ENCODE measurements at places on chromosomes 2 and 18. TPM values are rescaled to one million over a fixed set of nuclear protein-coding genes. Genes with fewer than 3 reads are reported as not detected.

Gene NLRC4
- total RNA-seq: 0.63 TPM

DNA sequence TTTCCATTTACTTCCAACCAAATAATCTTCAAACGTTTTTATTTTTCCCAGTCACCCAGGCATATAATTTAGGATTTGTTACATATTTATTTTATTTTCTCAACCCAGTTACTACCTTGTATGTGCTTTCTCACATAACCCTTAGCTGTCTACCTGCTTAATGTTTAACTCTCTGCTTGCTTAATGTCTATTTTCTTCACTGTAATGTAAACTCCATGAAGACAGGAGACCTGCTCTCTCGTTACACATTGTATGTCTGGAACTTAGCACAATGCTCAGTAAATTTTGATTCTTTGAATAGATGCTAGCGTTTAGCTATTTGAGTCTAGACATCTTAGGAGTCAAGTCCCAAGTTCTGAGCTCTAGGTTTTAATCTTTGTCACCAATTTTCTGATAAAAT is 70.2 kb downstream of the RBBP8 start:
- H3K4me3 ChIP-seq: no peak overlapping the region
- H3K4me1 ChIP-seq: no peaks in the 10 kb centered on the region
- H3K36me3 ChIP-seq: no peaks in the 10 kb centered on the region
- H3K27me3 ChIP-seq: no peaks in the 10 kb centered on the region

DNA sequence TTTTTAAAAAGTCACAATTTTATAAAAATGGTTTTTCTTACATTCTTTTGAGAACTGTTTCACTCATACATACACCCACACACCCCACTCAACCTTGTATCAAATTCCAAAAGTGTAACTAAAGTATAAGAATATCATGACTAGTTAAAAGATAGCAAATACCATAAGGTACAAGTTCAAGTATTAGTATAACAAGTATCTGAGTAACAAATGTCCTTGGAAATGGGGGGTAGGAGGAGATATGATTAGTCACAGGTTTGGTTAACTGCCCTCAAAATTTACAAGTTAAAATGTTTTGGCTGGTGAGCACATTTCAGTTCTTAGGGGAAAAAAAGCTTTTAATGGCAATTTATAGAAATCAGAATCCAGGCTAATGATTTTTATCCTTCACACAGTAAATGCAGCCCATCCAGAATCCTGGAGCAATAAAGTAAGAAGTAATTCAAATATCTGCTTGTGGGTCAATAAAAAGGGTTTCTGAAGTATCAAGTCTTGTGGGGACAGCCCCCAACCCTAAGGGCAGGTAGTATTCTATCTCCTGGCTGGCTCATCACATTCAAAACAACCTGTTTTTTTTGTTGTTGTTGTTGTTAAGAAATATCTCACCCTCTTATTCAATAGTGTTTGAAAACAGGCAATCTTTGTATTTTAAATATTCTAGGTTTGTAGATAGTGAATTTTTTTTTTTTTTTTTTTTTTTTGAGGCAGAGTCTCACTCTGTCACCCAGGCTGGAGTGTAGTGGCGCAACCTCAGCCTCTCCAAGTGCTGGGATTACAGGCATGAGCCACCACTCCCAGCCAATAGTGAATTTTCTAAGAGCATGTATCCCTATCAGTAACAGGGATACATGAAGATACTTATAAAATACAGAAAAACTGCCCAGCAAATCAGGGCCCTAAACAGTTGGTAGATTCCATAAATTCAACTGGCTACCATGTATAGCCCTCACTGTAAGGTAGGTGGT is 14.5 kb downstream of the IAH1 start:
- H3K27me3 ChIP-seq: no peaks in the 10 kb centered on the region
- no peak overlapping the region for H3K4me3 ChIP-seq
- H3K27ac ChIP-seq: no peak overlapping the region
- DNase-seq: no peak

GRCh38 chr2:195995499-195995898 is 73.1 kb downstream of the DNAH7 start:
- no peak overlapping the region for H3K27ac ChIP-seq
- no peak overlapping the region for H3K4me3 ChIP-seq
- H3K36me3 ChIP-seq: no peaks in the 10 kb centered on the region
- no peaks in the 10 kb centered on the region for H3K27me3 ChIP-seq
- H3K4me1 ChIP-seq: no peaks in the 10 kb centered on the region
- DNase-seq: no peak

GRCh38 chr2:204049635-204050034 is 113.1 kb downstream of the ICOS start:
- no peaks in the 10 kb centered on the region for H3K4me1 ChIP-seq
- no peak overlapping the region for H3K4me3 ChIP-seq
- no peak overlapping the region for H3K27ac ChIP-seq
- H3K27me3 ChIP-seq: no peaks in the 10 kb centered on the region

DNA sequence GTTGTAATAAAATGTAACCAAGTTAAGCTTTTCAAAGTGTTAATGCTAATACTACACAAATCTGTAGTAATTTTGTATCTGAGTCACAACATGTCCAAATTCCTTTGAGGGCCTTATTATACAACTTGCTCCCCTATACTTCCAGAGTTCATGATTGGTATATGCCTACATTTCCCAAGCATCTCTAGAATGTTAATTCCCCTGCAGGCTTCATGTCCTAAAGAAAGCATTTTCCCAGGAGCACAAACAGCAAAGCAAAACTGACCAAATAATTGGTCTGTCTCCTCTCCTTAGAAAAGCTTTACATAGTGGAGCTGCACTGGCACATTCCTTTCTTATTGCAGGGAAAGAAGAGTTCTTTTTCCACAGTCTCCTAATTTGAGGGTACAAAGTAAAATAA is 3.7 kb downstream of the ALS2 start:
- no peaks in the 10 kb centered on the region for H3K27me3 ChIP-seq
- no peak overlapping the region for H3K27ac ChIP-seq
- no peak for DNase-seq
- peaks cover 10% of the 10 kb centered on the region for H3K4me1 ChIP-seq
